Activated CD8-positive, alpha-beta T cell treated with anti-CD3 and anti-CD28 coated beads for 36 hours (primary cell): ENCODE measurements at places on chromosomes 12 and 14.
A peak's percentile ranks its signal among the peaks of the same experiment; 100 is the strongest.

- no peak for DNase-seq
Observed at GRCh38 chr14:89221109-89221810, 195.8 kb downstream of the FOXN3 start.

- DNase-seq, result no peak
Observed at GRCh38 chr12:117807946-117808345, 160.8 kb downstream of the KSR2 start.

- no peak for DNase-seq
Observed at GRCh38 chr12:13195250-13195649, 1.3 kb upstream of the EMP1 start.

DNA sequence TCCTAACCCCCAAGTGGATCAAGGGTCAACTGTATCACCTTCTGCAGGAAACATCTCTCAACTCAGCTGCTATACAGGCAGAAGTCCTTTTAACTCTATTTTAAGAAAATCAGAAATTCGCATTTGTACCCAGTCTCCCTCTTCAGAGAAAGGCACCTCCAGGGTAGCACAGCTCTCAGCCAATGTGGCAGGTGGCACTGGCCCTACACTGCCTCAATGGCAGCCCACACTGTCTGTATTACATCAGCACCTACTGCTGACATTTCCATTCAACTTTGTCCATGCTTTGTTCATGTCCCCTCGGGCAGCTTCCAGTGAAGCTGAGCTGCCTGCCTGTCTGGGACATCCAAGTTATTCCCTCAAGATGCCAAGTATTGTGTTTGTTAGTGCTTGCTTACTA, 8.8 kb downstream of the SPTSSA start:
- no peak for DNase-seq

DNA sequence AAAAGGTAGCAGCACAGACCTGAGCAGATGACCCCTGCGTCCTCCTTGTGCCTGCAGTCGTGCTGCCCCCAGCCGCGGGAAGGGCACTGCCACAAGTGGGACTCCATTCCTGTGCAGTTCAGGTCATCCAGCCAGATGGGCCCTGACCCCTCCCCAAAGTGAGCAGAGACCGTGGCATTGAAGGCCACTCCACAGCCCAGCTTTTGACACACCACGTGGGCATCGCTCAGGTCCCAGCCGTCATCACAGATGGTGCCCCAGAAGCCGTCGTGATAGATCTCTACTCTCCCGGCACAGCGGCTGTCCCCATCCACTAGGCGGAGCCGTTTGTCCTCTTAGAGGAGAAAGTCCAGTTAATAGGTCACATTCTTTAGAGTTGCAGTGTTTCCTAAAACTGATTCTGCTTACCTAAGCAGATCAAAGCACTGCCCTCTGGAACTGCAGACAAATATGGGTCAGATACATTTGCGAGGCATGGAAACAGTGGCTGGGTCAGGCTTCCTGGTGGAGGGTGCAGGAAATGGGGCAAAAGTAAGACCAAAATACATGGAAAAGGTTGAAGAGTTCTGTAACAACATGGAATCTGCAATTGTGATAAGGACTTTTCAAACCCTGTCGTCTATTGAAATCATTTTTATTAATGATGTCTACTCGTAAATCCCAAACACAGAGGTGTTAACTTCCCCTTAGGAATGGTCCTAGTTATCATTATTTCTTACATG, 69.4 kb downstream of the CD163L1 start:
- DNase-seq, result peak; percentile 52
